NCI-H187 (cell line): ENCODE measurements at places on chromosomes 6 and 20.

GRCh38 chr6:41997456-41997855, 52.9 kb upstream of the TAF8 start:
- DNase-seq = no peak

- DNase-seq = no peak
These were observed 46.2 kb downstream of the SLC22A1 start for GRCh38 chr6:160167604-160168399.

GRCh38 chr20:24949756-24950127, 673 bp downstream of the CST7 start:
- DNase-seq = no peak

- no peak for DNase-seq
These were observed 443.1 kb upstream of the OPRM1 start for GRCh38 chr6:153595903-153596302.

- DNase-seq = no peak
These were observed 8.3 kb downstream of the PI16 start for GRCh38 chr6:36962874-36963273.

DNA sequence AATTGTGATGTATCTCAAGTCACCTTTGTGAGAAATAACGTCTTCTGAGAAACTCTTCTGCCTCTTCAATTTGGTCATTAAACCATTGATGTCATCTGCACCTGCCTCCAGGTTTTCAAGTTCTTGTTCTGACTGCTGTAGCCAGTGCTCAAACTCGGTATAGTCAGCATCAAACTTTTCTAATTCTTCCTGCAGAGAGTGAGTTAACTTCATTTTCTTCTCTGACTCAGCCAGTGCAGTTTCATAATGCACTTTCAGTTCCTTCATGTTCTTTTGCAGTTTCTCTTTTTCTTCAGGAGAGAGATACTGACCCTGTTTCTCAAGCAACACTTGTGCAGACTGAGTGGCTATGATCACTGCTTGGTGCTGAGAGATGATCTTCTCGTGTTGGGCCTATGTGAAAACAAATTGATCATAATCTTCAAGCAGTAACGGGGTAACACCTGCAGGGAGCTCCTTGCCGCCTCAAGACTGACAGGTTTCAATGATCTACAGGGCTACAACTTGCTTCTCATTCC, 48.8 kb downstream of the DST start:
- no peak for DNase-seq

DNA sequence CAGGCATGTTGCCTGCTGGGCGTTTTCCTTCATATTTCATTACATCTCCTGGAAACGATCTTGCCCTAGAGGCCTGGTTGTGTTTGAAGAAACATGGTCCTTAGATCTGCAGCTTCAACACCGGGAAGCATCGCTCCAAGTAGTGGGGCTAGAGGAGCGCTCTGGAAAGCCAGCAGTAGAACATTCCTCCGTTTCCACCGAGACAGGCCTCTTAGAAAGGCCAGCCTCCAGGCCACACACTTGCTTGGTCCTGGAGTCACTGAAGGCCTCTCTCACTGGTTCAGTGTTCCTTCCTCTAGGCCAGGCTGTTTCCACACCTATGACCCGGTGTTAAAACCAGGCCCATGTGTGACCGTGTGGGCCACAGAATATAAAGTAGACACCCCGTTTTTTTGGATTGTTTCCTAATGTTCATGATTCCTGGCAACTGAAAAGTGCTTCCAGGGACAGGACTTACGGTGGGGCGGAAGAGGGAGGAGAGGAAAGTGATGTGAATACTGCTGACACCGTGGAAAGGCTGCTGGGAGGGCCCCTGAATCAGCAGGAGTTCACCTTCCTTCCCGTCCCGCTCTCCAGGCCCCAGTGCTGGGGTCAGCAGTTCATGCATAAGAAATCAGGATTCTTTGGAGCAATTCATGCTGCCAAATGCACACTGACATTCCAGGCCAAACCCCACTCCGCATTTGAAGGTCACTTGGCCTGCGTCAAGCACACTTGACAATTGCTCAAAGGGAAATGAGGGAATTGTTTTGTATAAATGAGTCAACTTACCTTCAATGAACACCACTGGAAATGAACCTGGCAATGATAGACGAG, 83.8 kb downstream of the IYD start:
- DNase-seq = no peak

- no peak for DNase-seq
These were observed 76.6 kb downstream of the TRERF1 start for GRCh38 chr6:42375007-42375635.

DNA sequence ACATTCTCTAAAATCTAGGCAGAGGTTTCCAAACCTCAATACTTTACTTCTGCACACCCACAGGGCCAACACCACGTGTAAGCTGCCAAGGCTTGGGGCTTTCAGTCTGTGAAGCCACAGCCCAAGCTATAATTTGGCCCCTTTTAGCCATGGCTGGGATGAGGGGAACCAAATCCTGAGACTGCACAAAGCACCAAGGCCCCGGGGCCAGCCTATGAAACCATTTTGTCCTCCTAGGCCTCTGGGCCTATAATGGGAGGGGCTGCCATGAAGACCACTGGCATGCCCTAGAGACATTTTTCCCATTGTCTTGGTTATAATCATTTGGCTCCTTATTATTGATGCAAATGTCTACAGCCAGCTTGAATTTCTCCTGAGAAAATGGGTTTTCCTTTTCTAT, 513.0 kb upstream of the ADGRB3 start:
- no peak for DNase-seq

- DNase-seq = no peak
These were observed 19.2 kb downstream of the METTL24 start for GRCh38 chr6:110338820-110339470.

GRCh38 chr6:153129873-153130514, 1.1 kb downstream of the RGS17 start:
- DNase-seq = no peak

DNA sequence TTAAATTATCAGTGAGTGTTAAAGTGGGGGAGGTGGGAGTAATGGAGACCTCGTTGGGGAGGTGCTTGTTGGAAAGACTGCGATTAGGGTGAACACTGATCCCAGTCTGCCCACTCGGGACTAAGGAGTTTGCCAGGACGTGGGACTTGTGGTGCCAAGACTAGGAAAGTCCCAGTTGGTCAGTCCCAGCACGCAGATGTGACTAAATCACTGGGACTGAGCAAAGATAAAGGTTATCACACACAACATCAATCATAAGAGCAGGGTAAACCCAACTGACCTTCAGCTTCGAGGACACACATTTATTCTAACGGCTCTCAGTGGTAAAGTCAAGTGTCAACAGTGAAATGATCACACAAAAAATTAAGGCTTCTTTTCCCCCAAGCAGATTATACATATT, 45.5 kb downstream of the PDE10A start:
- DNase-seq = no peak

- DNase-seq = no peak
These were observed 41.4 kb downstream of the FAM120B start for GRCh38 chr6:170347975-170348374.

DNA sequence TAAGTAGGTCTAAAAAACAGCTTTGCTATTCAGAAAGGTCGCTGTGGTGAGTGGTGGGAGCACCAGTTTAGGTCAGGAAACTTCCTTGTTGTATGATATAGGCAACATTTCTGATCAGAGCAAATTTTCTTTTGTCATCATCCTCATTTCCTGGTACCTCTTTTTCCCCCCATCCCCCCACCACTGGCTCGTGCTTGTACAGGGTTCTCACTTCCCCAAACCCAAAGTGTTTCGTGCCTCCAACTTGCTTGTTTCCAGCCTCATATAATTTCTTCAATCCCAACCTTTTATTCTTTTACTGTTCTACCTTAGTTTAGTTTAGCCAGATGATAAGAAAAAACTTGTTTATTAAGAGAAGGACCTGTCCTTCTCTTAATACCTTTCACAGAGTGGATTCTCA, 209.4 kb upstream of the JAG1 start:
- DNase-seq = no peak

DNA sequence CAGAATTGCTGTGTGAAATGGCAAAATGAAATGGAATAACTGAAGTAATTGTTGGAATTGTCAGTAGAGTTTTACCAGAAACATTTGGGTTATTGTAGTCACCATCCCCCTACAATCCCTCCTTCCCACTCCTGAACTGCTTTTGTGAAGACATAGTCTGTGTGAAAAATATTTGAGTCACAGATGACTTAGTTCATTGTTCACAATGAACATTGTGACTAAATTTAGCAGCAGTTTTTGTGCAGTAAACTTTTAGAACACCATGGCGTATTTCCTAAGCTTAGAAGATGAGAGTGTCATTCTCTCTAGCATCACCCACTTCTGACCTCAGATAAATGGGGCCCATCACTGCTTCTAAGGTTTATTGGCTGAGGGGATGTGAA, 11.0 kb downstream of the OTOR start:
- DNase-seq = no peak

DNA sequence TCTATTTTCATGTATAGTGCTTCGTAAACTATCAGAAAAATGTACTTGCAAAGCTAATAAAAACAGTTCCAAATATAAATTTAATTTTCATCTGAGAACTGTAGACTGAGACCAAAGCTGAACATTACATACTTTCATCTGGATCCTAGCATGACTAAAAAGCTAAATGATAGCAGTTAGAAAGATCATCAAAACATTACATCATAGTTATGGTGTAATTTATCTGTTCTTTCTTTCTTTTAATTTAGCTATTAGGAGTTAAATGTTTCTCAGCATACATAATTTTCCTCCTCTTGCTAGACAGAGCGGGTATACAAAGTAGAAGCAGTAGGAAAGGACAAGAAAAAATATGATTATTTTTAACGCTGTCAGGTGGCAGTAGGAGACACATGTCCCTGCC, 164.2 kb upstream of the THEMIS start:
- DNase-seq = no peak

DNA sequence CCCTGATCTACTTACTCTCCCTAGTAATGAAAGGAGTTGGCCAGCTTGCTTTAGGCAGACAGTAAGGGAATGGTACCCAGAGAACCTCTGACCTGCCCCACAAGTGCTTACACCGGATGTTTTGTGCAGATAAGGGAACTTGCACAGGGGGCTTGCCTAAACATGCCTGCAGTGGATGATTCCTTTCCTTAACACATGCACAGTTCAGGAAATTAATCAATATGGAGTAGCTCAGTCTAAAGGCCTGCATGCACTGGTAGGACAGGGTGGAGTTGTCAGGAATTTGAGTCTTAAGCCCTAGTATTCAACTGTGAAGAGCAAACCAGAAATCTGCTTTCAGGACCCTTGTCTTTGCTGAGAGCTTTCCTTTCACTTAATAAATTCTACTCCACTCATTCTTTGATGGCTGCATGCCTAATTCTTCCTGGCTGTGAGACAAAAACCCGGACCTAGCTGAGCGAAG, 3.9 kb upstream of the TRIM38 start:
- no peak for DNase-seq

GRCh38 chr6:37804586-37804985, 14.9 kb upstream of the ZFAND3 start:
- DNase-seq = no peak

- no peak for DNase-seq
These were observed 2.9 kb downstream of the MAP7 start for GRCh38 chr6:136547336-136547735.

DNA sequence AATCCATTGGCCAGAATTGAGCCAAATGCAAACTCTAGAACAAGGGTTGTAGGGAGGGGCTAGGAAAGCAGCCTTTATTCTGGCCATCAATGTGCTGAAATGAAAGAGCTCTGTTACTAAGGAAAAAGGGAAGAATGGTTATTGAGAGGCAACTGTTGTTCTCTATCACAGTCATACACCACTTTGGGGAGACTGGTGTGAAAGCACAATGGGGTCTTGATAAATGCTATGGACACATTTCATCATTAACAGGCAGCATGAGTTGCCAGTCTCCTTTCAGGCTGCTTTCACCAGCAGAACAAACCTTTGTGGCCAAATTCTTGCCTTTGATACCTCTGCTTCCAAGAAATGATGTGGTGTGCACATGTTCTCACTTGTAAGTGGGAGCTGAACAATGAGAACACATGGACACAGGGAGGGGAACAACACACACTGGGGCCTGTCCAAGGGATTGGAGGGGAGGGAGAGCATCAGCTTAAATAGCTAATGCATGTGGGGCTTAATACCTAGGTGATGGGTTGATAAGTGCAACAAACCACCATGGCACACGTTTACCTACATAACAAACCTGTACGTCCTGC, 86.2 kb downstream of the CDS2 start:
- no peak for DNase-seq

GRCh38 chr6:11785774-11786579, 7.4 kb upstream of the ADTRP start:
- no peak for DNase-seq

DNA sequence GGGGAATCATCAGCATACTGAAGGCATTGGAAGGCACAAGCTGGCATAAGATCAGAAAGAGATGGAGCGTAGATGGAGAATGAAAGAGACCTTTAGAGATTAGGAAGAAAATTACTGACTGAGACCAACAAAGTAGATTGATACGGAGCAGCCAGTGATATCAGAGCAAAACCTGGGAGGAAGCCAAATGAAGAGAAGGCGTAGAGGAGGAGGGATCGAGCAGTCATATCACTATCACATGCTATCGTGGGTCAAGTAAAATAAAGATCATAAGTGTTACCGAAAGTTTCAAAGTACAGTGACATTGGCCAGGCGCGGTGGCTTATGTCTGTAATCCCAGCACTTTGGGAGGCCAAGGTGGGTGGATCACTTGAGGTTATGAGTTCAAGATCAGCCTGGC, 53.6 kb upstream of the FANCE start:
- no peak for DNase-seq

DNA sequence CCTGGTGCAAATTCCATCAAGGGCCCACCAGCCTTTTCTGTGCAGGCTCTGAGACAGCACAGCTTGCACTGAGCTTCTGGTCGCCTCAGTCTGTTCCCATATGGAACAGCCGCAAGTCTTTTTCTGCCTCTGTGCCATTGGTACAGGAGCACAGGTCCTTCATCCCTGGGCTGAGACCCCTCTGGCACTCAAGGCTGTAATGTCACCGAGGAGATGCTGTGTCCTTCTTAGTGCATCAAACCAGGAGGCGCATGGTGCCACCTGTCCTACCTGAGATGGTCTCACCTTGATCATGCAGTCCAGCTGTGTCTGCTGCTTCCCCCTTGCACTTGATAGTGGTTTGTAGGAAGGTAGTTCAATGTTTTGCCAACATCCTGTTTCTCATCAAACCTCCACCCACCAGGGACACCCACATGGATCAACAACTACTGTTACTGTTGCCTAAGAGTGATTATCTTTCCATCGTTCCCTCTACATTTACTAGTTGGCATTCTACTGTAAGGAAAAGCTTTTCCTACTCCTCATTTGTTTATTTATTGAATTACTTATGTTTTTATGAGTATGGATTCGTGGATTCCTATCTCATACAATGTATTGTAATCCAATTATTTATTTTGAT, 29.0 kb downstream of the FAM50B start:
- no peak for DNase-seq

- no peak for DNase-seq
These were observed 147.5 kb downstream of the FLRT3 start for GRCh38 chr20:14189794-14190402.

DNA sequence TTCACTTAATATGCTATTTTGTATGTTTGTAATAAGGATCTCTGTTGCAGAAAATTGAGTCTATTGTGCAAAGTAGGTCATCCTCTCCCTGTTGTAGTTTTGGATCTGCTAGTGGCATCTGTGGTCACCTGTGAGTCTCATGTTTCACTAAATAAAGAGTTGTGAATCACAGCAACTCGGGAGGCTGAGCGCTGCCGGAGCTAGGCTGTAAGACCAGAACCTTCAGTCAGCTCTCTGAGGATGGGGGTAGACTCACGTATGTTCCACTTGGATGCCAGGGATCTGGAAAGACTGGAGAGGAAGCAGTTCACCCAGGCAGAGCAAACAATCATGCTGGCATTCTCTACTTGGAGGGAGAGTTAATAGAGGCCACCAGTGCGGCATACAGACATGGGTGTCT, 187.3 kb upstream of the FOXA2 start:
- DNase-seq = no peak

GRCh38 chr6:75023634-75024033, 182.2 kb downstream of the COL12A1 start:
- DNase-seq = no peak
